ENCODE measurements at places on chromosomes 12 and 14.
A peak's percentile ranks its signal among the peaks of the same experiment; 100 is the strongest.

GRCh38 chr12:22121224-22121623 lies 75.2 kb downstream of the CMAS start:
- peak; percentile 3 for DNase-seq

GRCh38 chr14:89164168-89165073 lies 252.6 kb downstream of the FOXN3 start:
- DNase-seq: no peak

- DNase-seq: no peak
Measured at GRCh38 chr12:120262852-120263747, 2.4 kb downstream of the PXN start.

DNA sequence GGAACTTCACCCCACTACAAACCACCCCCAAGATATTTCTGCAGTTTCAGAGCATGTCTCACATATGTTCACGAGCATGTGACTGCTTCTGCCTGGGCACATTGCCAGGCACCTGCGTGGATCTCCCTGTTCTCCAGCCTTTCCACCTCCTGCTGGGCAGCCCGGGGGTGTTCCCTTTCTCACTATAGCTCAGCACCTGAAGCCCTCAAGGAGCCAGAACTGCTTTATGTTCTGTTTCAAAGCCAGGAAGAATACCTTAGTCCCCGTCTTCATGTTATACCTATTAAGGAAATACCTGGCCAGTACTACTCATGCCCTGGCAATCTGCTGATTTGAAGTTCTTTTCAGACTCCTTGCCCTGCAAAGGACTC lies 4.2 kb upstream of the FGF6 start:
- no peak for DNase-seq

- DNase-seq: no peak
Measured at GRCh38 chr12:20018406-20018805, 349.9 kb upstream of the PDE3A start.

Data from stimulated activated CD4-positive, alpha-beta T cell treated with anti-CD3 and anti-CD28 coated beads, Interleukin-1b, Interleukin-23, amount 100 ng/mL, for 1 hour (primary cell).